ENCODE measurements at places on chromosomes 3 and 15.
A peak's percentile ranks its signal among the peaks of the same experiment; 100 is the strongest.

DNA sequence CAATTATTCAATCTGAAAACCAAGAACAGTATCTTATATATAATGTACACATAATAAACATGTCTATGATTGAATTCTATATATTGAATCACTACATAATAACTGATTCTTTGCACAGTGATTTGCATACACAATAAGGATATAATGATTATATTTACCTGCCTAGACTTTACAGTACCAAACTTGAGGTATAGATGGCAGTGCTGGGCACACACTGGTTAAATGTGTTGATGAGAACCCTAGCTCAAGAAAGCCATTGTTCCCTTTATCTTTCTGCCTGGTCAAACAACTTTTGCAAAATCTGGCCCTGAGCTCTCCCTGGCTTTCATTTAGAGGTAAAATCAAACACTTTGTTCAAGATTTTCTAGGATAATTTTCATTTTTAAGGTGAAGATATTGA is 697.7 kb downstream of the TUSC7 start:
- peak; percentile 15 for DNase-seq

GRCh38 chr3:42685363-42685881 is at the start of gene KLHL40:
KLHL40 (plus strand) TSS chr3:42685537; CDS start chr3:42685619, 82 bp downstream.
- no peak for DNase-seq

GRCh38 chr3:5051772-5052171 is 70.3 kb upstream of the ARL8B start:
- no peak for DNase-seq

DNA sequence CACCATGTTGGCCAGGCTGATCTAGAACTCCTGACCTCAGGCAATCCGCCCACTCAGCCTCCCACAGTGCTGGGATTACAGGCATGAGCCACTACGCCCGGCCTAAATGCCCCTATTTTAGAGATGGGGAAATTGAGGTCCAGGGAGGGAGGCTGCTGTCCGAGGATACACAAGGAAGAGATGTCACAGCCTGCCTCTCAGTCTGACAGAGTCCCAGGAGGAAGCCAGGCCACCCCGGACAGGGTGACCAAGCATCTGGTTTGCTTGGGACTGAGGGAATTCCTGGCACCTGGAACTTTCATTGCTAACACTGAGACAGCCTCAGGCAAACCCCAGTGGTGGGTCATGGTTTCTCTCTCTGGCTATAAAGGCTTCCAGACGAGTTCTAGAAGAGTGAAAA is 30.6 kb upstream of the ADAMTS7 start:
- DNase-seq = no peak

- DNase-seq = no peak
Measured at GRCh38 chr3:51874411-51874810, 990 bp downstream of the IQCF5 start.

- DNase-seq = no peak
Measured at GRCh38 chr3:181637056-181637455, 74.7 kb upstream of the SOX2 start.

DNA sequence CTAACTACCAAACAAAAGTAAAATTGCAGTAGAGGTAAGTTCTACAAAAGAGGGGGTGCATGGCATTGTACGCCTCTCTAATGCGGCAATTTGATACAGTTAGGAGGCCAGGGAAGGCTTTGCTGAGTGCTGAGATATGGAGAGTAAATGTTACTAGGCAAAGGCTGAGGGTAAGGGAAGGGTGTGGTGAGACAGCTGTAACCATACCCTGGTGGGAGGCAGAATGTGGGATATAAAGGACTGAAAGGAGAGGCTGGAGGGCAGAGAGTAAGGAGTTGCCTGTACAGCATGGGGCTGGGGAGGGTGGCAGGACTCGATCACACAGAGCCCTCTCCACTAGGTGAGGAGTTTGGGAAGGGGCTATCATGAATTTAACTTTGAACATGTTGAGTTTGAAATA is 106.3 kb downstream of the PDCD6IP start:
- no peak for DNase-seq

- DNase-seq = no peak
Measured at GRCh38 chr3:14304101-14305045, 98.0 kb upstream of the SLC6A6 start.

- no peak for DNase-seq
Measured at GRCh38 chr3:128094295-128095151, 29.1 kb downstream of the RUVBL1 start.

- DNase-seq = no peak
Measured at GRCh38 chr3:11382146-11382745, 110.0 kb downstream of the ATG7 start.

- no peak for DNase-seq
Measured at GRCh38 chr3:160368804-160369203, 30.2 kb downstream of the IFT80 start.

- peak; percentile 20 for DNase-seq
Measured at GRCh38 chr3:173553635-173554280, 156.2 kb downstream of the NLGN1 start.

GRCh38 chr3:185313693-185314246 is 49.2 kb upstream of the MAP3K13 start:
- no peak for DNase-seq
